Naive thymus-derived CD8-positive, alpha-beta T cell (primary cell): ENCODE measurements at places on chromosomes 1 and 21. TPM values are rescaled to one million over a fixed set of nuclear protein-coding genes. Genes with fewer than 3 reads are reported as not detected.

DNA sequence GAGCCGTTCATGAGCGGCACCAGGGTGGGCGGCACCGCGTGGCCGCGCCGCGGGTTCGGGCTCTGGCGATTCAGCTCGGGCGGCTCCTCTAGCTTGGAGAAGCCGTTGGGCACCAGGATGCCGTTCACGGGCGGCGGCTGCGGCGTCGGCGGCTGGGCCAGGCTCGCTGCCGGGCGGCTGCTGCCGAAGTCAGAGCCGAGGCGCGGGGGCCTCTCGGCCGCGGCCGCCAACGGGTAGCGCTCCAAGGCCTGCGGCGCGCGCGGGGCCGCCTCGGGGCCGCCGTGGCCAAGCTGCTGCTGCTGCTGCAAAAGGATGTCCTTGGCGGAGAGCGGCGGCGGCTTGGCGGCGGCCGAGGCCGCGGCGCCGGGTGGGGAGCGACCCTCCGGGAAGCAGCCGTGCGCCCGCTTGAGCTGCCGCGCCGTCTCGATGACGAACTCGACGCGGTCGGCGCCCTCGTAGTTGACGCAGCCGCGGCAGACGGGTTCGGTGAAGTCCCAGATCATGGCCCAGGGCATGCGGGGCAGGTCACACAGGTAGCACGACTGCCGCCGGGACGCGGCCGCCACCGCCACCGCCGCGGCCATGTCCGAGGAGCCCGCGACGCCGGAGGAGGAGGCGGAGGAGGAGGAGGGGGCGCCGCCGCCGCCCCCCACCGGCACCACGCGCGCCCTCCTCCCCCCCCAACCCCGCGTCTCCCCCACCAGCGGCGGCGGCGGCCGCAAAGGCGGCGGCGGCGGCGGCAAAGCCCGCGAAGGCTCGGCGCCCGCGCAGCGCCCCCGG, 877 bp downstream of the IRF2BP2 start:
- H3K36me3 ChIP-seq = peaks cover 16% of the 10 kb centered on the region
- H3K27me3 ChIP-seq = no peaks in the 10 kb centered on the region
- peak overlapping the region; percentile 76 for H3K27ac ChIP-seq
- peaks cover 48% of the 10 kb centered on the region for H3K4me1 ChIP-seq
- peak overlapping the region; percentile 67 for H3K4me3 ChIP-seq

- H3K36me3 ChIP-seq = no peaks in the 10 kb centered on the region
- no peak overlapping the region for H3K4me3 ChIP-seq
- no peak for DNase-seq
- no peaks in the 10 kb centered on the region for H3K4me1 ChIP-seq
- no peak overlapping the region for H3K27ac ChIP-seq
- H3K27me3 ChIP-seq = peaks cover 9% of the 10 kb centered on the region
These were observed 38.7 kb upstream of the EFHD2 start for GRCh38 chr1:15370781-15371520.

DNA sequence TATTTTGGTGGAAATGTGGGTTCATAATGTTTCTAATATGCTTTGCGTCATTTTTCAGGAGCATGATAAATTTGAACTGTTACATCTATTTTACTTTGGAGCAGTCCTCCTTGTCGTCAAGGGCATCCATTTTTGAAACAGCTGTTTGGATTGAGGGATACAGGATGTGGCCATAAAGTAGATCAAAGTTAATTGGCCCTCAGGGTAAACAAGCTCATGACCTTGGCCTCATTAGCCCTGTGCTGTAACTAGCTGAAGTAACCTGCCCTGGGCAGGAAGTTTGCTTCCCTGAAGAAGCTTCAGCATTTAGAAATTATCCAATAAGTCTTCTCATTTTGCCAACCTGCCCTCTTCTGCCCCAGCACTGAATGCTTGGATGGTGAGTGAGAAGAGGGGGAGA, 24.8 kb upstream of the RGL1 start:
- no peaks in the 10 kb centered on the region for H3K4me1 ChIP-seq
- H3K4me3 ChIP-seq = no peak overlapping the region
- DNase-seq = no peak
- H3K27me3 ChIP-seq = no peaks in the 10 kb centered on the region
- H3K36me3 ChIP-seq = peaks cover under 1% of the 10 kb centered on the region

- no peak overlapping the region for H3K27ac ChIP-seq
- no peak for DNase-seq
- no peaks in the 10 kb centered on the region for H3K4me1 ChIP-seq
- H3K27me3 ChIP-seq = no peaks in the 10 kb centered on the region
- H3K4me3 ChIP-seq = no peak overlapping the region
These were observed 14.7 kb downstream of the GAS5 start for GRCh38 chr1:173853074-173853473.

GRCh38 chr1:248696261-248696660, 6.3 kb downstream of the OR14I1 start:
- no peak overlapping the region for H3K27ac ChIP-seq
- no peak overlapping the region for H3K4me3 ChIP-seq
- peaks cover 11% of the 10 kb centered on the region for H3K27me3 ChIP-seq
- DNase-seq = no peak
- H3K36me3 ChIP-seq = no peaks in the 10 kb centered on the region

GRCh38 chr1:36675106-36675505, 192.4 kb upstream of the CSF3R start:
- H3K36me3 ChIP-seq = no peaks in the 10 kb centered on the region
- no peak overlapping the region for H3K27ac ChIP-seq
- H3K27me3 ChIP-seq = peaks cover 16% of the 10 kb centered on the region
- no peak for DNase-seq

GRCh38 chr1:40532844-40533424, 1.5 kb downstream of the ZNF684 start:
- H3K36me3 ChIP-seq = peaks cover 13% of the 10 kb centered on the region
- peak overlapping the region; percentile 98 for H3K4me3 ChIP-seq
- peak; percentile 7 for DNase-seq
- peaks cover 29% of the 10 kb centered on the region for H3K4me1 ChIP-seq
- H3K27me3 ChIP-seq = peaks cover 3% of the 10 kb centered on the region

- H3K36me3 ChIP-seq = no peaks in the 10 kb centered on the region
- H3K27me3 ChIP-seq = no peaks in the 10 kb centered on the region
- peak overlapping the region; percentile 86 for H3K4me3 ChIP-seq
- H3K4me1 ChIP-seq = peaks cover 48% of the 10 kb centered on the region
- peak overlapping the region; percentile 84 for H3K27ac ChIP-seq
These were observed 818 bp downstream of the FHL3 start for GRCh38 chr1:38004284-38005108.

GRCh38 chr1:40380817-40381216, 7.3 kb downstream of the SMAP2 start:
- peaks cover 91% of the 10 kb centered on the region for H3K4me1 ChIP-seq
- no peak for DNase-seq
- peak overlapping the region; percentile 84 for H3K4me3 ChIP-seq
- peak overlapping the region; percentile 98 for H3K27ac ChIP-seq
- H3K36me3 ChIP-seq = peaks cover 46% of the 10 kb centered on the region

- H3K27me3 ChIP-seq = peaks cover 40% of the 10 kb centered on the region
- H3K27ac ChIP-seq = no peak overlapping the region
- H3K4me1 ChIP-seq = no peaks in the 10 kb centered on the region
These were observed 17.4 kb upstream of the SLC30A10 start for GRCh38 chr1:219945795-219946194.

DNA sequence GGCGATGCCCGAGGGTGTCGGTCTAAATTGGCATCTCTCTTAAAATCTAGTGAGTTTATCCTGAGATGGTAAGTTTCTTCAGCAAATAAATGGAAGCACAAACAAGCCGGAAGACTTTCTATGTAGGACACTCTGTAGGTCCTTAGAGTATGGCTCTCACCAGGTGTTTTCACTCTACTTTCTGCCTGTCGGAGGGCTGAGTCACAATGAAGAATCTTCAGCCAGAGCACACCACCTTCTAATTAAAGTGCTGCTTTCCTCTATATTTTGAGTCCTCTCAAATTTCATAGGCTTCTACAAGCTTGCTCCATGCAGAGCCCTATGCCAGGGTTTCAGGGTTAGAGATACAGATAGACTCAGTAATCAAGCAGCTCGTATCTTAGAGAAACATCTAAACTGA, 27.1 kb downstream of the KCNK1 start:
- H3K27ac ChIP-seq = no peak overlapping the region
- H3K36me3 ChIP-seq = no peaks in the 10 kb centered on the region
- DNase-seq = no peak
- H3K4me1 ChIP-seq = no peaks in the 10 kb centered on the region
- peaks cover 10% of the 10 kb centered on the region for H3K27me3 ChIP-seq
- H3K4me3 ChIP-seq = no peak overlapping the region

Gene GPR52
- polyA plus RNA-seq = not detected

Gene PROX1
- not detected for polyA plus RNA-seq
